GM23338 (cell line): ENCODE measurements at places on chromosomes 13 and 19. TPM values are rescaled to one million over a fixed set of nuclear protein-coding genes. Genes with fewer than 3 reads are reported as not detected.

Gene PTH2
- total RNA-seq = not detected in 2 replicates

Gene F7
- total RNA-seq = 0.16 and 0.24 TPM in 2 replicates

DNA sequence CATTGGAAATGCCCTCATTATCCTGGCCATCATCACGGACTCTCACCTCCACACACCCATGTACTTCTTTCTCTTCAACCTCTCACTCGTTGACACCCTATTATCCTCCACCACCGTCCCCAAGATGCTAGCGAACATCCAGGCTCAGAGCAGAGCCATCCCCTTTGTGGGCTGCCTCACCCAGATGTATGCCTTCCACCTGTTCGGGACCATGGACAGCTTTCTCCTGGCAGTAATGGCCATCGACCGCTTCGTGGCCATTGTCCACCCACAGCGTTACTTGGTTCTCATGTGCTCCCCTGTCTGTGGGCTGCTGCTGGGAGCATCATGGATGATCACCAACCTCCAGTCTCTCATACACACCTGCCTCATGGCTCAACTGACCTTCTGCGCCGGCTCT, 5.2 kb downstream of the OR1I1 start:
- no peak overlapping the region for H3K4me3 ChIP-seq
- H3K27ac ChIP-seq = no peak overlapping the region
- H3K36me3 ChIP-seq = no peaks in the 10 kb centered on the region
- DNase-seq = no peak
- H3K4me1 ChIP-seq = no peaks in the 10 kb centered on the region
- H3K27me3 ChIP-seq = no peaks in the 10 kb centered on the region

DNA sequence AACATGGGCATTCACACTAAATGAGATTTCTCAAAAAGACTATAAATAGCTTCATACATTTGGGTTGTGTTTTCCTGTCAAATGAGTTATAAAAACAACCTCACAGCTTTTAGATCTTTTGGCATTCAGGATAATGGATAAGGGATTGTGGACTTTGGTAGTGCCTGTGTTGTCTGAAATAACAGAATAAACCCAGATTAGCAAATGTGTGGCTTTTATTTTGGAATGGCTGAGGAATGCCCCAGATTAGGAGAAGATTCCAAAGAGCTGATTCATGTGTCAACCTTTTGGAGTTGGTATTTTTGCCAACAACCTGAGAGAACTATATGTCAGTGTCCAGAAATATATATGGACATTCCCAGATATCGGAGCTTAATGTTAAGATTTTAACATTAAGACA, 164.7 kb downstream of the MTUS2 start:
- no peak overlapping the region for H3K27ac ChIP-seq
- H3K27me3 ChIP-seq = no peaks in the 10 kb centered on the region
- no peaks in the 10 kb centered on the region for H3K4me1 ChIP-seq
- H3K4me3 ChIP-seq = no peak overlapping the region
- DNase-seq = no peak

GRCh38 chr19:13066933-13067807, 35.5 kb downstream of the LYL1 start:
- no peak for DNase-seq
- no peaks in the 10 kb centered on the region for H3K4me1 ChIP-seq
- H3K27me3 ChIP-seq = peaks cover 28% of the 10 kb centered on the region
- H3K36me3 ChIP-seq = no peaks in the 10 kb centered on the region
- H3K27ac ChIP-seq = no peak overlapping the region

DNA sequence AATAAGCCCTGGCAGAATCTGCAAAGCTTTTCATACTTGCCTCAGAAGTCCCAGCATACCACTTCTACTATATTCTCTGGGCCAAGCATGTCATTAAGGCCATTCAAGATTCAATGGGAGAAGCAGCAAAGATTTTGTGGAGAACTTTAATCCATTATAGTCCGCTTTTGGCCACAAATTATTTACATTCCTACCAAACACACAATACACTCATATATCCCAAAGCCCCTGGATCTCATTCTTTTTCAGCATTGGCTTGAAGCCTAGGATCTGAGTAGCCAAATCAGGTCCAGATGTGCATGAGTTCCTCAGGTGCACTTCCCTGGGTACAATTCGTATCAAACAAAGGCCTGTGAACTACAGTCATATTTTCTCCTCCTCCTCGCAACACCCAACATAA, 203.4 kb downstream of the NDFIP2 start:
- H3K4me1 ChIP-seq = no peaks in the 10 kb centered on the region
- no peak overlapping the region for H3K4me3 ChIP-seq
- no peaks in the 10 kb centered on the region for H3K36me3 ChIP-seq
- H3K27me3 ChIP-seq = no peaks in the 10 kb centered on the region

GRCh38 chr13:44541601-44542000, 34.5 kb downstream of the TSC22D1 start:
- DNase-seq = peak; percentile 17
- no peak overlapping the region for H3K4me3 ChIP-seq
- H3K27ac ChIP-seq = no peak overlapping the region
- H3K4me1 ChIP-seq = peaks cover 5% of the 10 kb centered on the region; the same call in 1 of the 2 replicates

DNA sequence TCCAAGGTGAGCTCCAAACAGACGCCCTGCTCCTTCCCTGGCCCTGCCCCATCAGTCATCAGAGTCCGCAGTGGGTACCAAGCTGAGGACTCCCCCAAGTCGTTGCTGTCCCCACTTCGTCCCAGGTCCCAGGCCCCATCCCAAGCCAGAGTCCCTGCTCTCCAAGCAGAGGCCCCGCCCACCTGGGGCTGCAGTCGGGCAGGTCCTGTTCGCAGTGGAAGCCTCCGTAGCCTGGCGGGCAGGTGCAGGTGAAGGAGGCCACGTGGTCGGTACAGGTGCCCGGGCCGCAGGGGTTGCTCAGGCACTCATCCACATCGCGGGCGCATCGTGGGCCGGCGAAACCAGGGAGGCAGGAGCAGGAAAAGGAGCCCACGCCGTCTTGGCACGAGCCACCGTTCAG, 19.4 kb downstream of the NOTCH3 start:
- no peak overlapping the region for H3K4me3 ChIP-seq
- peak; percentile 47 for DNase-seq
- no peaks in the 10 kb centered on the region for H3K27me3 ChIP-seq
- H3K36me3 ChIP-seq = peaks cover under 1% of the 10 kb centered on the region; the same call in 1 of the 2 replicates
- peak overlapping the region; percentile 76; the same call in 1 of the 2 replicates for H3K27ac ChIP-seq

DNA sequence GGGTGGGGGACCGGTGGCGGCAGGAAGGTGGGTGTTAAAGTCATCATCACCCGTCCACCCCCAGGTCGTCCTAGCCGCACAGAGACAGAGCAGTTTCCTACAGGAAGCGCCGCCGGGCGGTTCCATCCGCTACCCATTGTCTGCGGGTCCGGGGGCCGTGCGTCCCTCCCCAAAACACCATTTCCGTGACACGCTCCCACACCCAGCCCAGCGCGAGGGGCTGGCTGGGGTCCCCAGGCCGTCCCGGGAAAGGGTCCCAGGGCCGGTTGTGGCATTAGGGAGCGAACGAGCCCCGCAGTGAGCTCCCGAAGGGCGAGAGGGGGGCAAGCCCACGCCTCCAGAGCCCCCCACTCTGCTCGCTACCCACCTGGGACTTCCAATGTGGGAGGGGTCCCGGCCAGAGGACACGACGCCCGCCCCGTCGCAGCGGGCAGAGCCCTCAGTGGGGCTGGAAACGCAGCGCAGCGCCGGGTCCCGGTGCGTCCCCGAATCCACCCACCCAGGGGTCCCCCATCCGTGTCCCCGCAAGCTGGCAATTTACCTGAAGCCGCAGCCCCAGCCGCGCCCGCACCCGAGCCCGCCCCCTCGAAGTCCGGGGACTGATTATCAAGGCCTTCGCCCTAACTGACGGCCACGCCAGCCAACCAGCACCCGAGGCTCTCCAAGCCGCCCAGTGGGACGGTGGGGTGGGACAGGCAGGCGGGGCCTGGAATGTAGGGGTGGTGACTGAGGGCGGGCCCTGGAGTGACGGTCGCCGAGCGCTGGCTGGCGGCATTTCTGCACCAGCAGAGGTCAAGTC, at the start of gene KANK3:
KANK3 (minus strand) TSS at position 579 of the 799 bp plus-strand sequence. CDS start 5,434 bp downstream, outside the sequence.
- peaks cover 8% of the 10 kb centered on the region; the same call in 1 of the 2 replicates for H3K4me1 ChIP-seq
- H3K4me3 ChIP-seq = peak within 1 kb of the TSS; percentile 83
- no peak within 1 kb of the TSS for H3K27ac ChIP-seq
- peaks cover 9% of the 10 kb centered on the region; the same call in 1 of the 2 replicates for H3K27me3 ChIP-seq
- peak; percentile 100 for DNase-seq

DNA sequence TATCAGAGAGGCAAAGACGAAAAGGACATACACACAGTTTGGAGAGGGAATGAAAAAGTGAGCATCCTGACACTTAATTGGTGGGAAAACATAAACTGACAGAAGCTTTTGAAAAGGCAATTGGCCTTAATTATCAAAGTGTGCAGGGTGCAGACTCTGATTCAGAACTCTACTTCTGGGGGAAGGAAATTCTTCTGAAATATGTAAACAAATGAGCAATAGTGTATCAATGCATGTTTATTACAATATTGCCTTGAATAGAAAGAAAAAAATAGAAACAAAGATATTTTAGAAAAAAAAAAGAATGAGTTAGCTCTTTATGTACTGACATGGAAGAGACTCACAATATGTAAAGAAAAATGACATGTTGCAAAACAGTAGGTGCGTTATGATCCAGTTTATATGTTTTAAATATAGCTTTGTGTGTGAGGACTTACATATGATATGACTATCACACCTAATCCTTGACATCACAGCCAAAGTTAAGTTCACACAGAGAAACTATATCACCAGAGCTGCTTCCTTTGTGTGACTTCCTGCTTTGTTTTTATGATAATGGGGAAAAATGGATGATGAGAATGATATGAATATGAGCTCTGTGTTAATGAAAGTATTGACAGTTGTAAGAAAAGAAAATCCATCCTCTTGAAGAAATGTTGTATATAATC, 182.4 kb downstream of the KCTD12 start:
- no peaks in the 10 kb centered on the region for H3K4me1 ChIP-seq
- H3K27ac ChIP-seq = no peak overlapping the region
- DNase-seq = no peak
- H3K27me3 ChIP-seq = no peaks in the 10 kb centered on the region
- no peaks in the 10 kb centered on the region for H3K36me3 ChIP-seq
